ENCODE measurements at places on chromosomes 11 and 22.

DNA sequence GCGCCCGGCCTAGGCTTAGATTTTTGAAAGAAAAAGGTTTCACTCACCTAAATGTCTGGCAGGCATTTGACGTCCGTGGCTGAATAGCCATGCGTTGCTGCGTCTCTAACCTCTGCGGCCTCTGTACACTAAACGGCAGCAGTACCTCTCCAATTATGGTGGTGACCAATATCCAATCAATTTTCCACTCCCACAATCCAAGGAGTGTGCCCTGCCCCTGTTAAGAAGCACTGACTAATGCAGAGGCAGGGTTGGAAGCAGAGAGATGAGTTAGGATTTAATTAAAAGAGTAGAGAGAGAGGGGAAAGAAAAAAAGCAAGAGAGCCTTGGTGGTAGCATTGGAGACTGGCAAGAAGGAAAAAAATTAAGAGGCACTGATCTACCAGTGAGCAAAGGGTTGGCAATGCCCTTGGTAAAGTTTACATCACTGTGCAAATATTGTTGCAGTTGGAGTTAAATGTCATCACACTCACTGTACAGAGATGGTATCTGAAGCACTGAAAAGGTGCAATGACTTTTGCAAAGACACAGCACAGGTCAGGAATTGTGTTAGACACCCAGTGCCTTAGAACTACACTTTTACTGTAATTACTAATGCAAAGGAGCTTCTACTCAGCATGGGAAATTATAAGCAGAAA is 526.7 kb downstream of the NTM start:
- DNase-seq: no peak

GRCh38 chr22:47388778-47389177 is 626.3 kb downstream of the TBC1D22A start:
- no peak for DNase-seq

- no peak for DNase-seq
Measured at GRCh38 chr11:128614026-128614425, 26.7 kb upstream of the ETS1 start.

DNA sequence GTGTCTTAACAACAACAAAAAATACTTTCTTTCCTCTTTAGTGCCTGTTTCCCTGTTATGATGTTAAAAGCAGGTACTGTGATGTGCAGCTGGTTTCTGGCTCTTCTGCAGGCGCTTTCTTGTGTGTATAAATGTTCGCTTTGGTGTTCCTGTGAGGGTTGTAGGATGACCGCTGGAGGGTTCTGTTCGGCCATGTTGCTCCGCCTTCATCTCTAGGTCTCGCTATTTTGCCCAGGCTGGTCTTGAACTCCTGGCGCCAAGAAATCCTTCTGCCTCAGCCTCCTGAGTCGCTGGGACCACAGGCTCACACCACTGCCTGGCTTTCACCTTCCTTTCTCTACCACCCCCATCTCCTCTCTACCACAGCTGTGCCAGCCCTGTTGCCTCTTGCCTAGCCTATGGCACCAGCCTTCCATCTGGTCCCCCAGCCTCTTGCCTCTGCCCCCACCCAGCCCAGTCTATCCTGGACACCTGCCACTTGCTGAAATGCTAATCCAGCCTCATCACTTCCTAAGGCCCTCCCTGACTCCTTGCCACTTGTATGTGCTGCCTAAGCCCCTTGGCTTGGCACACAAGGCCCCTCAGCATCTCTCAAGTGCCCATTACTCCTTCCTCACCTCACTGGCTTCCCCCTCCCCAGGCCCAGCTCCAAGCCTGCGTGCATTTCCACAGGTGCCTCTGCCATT is 5.5 kb downstream of the LRRC74B start:
- DNase-seq: no peak

DNA sequence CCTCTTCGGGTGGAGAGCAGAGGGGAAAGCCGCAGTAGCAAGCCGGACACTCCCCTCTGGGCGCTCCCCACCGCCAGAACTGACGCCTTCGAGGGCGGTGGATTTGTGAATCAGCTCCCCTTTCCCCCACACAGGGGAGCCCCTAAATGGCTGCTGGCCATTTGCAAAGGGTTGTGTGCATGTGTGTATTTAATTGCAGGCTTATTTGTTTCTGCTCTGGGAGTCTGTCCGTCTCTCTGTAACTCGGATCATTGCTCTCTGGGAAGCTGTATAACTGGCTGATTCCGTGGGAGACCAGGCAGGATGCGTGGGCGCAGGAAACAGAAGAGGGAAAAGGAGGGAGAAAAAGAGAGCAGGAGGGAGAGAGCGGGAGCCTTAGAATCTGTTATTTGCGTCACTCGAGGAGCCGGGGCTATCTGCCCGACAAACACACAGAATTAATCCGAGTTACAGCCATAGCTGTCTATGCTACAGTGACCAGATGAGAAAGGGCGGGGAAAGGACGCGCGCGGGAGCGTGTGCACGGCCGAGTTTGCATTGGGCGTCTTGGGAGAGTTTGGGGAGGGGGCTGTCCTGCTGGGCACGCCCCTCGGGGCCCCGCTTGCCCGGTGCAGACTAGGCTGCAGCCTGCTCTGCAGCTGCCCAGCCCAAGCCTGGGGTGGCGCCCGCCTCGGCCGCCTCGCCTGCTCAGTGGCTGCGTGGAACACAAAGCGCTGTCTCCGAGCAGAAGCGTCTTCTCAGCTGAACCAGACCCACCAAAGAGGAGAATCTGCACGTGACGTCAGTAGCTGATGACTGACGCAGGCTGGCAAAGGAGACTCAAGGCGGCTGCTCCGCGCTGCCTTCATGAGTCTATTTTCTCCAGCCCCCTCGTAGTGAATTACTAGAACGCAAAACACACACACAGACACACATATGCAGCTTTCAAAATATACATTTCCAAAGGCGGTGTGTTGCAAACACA is 105.3 kb upstream of the HSD17B12 start:
- no peak for DNase-seq

- DNase-seq: no peak
Measured at GRCh38 chr22:27060190-27060589, 402.8 kb downstream of the MIAT start.

DNA sequence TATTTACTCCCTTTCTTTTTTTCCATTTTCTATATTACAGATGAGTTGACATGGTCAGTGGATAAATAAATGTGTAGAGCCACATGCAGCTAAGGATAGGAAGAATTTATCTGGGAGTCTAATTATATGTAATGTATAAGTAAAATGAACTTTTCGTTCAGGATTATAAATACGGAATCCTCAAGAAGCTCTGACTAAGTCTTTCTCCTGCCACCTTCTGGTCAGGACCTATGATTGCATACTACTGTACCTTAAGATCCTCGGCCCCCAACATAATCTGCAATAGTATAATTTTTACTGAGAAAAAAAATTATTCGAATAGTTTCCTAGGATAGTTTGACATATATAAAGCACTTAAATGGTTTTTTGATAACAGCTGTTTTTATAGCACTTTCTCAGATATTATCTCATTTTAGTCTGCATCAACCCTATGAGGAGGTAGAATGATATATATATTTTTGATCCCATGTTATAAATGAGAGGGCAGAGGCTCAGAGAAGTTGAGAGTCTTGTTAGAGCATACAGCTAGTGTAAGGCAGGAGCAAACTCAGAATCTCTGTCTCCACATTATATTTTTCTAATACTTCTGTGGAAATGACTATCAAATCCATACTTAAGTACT is 36.1 kb downstream of the CCDC90B start:
- no peak for DNase-seq

DNA sequence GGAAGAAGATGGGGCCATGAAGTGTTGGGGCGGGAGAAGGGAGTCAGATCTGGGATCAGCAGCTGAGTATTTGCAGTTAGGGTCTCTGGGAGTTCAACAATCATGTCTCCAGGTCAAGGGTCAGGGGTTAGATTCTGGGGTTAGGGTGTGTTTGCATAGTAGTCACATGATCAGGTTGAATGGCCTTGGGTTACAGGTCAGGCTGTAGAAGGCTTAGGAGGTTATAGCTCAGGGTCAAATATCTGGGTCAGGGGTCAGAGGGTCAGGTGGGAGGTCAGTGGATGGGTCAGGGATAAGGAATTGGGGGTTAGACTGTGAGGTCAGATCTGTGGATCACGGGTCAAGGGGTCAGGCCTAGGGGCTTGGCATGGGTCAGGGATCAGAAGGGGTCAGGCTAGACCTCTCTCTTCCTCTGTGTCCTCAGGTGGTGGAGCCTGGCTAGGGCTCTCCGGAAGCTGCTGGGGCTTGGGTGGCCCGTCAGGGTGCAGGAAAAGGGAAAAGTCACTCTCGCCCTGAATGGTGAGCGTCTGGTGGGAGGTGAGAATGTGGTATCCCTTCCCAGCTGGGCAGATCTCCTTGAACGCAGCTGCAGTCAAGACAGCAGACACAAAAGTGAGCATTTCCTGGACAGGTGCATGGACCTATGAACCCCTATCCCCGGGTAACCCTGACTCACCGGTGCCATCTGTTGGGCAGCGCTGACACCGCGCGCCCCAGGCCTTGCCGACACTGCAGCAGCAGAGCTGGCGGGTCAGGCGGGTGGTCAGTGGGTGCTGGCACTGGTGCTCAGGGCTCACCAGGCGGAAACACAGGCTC is 6.4 kb downstream of the LTBP3 start:
- peak; percentile 52 for DNase-seq

DNA sequence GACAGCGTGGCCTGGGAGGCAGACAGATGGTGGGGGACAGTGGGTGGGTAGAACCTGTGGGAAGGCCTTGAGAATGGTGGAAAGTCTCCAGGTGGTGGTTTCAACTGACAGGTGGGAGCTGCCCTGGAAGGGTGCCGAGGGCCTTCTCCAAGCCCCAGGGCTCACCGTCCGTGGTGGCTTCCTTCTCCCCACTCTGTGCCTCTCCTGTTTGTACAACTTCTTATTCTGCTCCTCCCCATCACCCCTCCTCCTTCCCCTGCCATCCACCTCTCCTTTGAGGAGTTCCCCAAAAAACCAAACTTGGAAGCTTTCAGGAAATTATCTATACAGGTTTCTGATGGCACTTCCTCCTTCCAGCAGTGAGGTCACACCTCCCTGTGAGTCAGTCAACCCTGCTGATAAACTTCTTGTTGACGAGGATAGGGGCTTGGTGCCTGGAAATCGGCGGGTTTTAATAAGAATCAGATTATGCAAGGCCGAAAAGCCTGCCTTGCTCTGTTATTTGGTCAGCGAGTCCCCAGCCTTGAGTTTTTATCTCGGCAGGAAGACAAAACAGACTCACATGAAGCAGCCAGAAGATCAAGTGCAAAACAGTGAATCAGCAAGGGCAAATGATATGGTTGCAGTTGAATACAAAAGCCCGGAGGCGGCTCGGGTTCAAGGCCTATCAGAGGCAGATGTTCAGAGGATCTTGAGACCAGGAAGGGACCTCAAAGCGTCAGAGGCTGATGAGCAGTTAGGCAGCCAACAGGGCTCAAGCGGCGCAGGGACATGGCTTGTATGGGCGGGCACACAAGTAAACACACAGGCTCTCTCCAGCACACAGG is 9.5 kb upstream of the ST3GAL4 start:
- no peak for DNase-seq

- DNase-seq: no peak
Measured at GRCh38 chr11:32584921-32585320, 1.3 kb downstream of the EIF3M start.

DNA sequence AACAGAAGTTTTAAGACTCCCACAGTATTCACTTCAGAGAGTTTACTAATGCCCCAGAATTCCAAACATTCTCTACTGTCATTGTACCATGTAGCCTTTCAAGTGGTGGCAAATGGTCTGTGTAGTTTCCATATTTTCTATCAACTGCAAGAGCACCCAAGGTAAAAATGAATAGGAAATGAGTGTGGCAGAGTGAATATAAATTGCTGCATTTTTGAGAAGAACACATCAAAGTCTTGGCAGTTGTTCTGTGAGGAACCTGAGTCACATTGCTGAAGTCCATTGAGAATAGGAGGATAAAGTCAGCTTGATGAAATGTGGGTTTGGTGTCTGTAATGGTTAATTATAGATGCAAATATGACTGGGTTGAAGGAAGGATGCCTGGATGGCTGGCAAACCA is 193.6 kb downstream of the AASDHPPT start:
- no peak for DNase-seq

- DNase-seq: no peak
Measured at GRCh38 chr22:43319661-43320486, 23.3 kb downstream of the SCUBE1 start.

DNA sequence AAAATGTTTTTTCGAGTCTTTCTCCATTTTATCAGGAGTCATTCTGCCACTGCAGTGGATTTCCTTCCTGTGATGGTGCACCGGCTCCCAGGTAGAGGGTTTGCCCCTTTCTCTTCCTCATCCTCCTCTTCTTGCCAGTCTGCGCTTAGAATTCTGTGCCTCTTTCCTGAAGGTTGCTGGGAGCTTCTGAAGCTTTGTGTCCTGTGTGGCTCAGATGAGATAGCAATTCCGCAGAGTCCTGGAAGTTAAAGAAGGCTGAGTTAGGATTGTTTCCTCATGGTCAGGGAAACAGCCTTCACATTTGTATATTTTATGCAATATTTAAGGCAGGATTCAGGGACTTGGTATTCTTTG is 264 bp downstream of the BCO2 start:
- no peak for DNase-seq

DNA sequence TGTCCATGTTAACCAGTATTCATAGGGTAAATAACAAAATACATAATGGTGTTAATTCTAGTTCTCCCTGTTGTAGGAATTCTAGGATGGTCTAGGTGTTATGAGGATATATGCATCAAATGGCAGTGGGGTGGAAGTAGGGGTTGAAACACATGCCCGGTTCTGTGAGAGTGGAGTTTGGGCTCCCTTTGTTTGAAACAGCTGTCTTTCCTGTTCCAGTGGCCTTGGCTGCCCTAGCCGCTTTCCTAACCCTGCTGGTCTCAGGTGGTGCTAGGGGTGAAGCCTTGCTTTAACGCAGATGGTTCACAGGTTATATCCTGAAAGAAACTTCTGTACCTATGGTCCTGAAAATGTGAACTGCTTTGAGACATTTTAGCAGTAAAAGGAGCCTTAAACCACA is 38.3 kb downstream of the SERPINH1 start:
- DNase-seq: no peak

DNA sequence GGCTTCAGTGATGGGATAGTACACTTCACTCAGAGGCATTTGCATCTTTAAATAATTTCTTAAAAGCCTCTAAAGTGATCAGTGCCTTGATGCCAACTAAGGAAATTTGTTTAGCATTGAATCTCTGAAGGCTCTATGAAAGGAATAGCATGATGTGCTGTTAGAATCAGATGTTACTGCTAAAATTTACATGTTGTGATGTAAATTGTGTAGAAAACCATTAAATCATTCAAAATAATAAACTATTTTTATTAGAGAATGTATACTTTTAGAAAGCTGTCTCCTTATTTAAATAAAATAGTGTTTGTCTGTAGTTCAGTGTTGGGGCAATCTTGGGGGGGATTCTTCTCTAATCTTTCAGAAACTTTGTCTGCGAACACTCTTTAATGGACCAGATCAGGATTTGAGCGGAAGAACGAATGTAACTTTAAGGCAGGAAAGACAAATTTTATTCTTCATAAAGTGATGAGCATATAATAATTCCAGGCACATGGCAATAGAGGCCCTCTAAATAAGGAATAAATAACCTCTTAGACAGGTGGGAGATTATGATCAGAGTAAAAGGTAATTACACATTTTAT is 4.6 kb downstream of the MALAT1 start:
- DNase-seq: no peak

- DNase-seq: no peak
Measured at GRCh38 chr11:62497132-62497801, 49.3 kb downstream of the AHNAK start.

- DNase-seq: no peak
Measured at GRCh38 chr22:40593460-40594273, 42.9 kb downstream of the MRTFA start.

GRCh38 chr11:6727971-6728760 is 43.6 kb downstream of the OR2AG2 start:
- DNase-seq: no peak
